ENCODE measurements at places on chromosomes 16 and 17.

DNA sequence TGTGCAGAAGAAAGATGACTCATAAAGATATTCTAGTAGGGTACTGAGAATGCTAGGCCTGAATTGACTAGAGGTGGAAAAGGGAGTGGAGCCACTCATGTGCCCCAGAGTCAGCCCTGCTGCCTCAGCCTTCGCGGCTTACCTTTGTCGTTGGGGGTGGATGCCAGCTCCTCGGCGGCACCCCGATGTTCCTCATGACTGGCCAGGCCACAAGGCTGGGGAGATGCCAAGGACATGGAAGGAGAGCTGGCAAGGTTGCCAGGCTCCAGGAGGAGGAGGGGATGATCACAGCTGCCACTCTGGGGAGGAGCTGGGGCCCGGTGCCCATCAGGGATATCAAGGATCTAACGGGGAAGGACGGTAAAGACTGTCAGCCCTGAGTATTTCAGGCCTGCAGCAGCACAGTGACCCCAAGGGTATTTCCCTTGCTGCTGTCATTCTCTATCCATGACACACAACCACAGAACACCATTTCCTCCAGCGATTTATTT, 9.7 kb upstream of the SLC35B1 start:
- no peak for DNase-seq

DNA sequence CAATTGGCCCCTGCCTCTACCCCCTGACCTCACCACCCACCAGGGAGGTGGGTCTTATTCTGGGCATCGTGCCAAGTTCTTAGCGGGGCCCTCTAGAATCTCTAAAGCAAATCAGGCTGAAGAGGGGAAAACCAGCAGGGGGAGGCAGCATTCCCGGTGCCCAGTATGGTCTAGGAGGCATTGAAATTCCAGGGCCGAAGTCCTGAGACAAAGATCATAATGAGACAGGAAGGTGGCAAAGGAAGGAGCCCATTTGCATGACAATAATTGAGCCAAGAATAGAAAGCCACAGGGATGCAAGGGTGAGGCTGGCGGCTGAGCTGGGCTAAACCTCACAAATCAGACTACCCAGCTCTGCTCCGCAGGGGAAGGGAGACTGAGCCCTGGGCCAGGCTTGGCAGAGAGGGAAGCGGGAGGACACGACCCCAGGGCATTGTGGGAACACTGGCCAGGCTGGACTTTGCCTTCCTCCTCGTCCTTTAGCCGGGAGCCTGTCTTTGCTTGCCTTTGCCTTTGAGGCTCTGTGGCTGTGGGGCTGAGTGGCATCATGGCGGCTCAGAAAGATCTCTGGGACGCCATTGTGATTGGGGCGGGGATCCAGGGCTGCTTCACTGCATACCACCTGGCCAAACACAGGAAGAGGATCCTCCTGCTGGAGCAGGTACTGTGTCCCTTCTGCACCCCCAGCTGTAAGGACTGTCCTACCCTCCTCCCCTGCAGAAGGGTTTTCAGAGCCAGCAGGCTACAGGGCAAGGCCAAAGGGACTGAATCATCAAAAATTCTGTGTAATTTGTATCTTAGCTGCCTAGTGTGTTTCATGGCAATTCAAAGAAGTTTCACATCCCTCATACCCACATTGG, at the start of gene PIPOX:
Gene PIPOX (plus strand): TSS at position 463 of the 860 bp plus-strand sequence. CDS start 85 bp downstream, at position 548.
- no peak for DNase-seq

DNA sequence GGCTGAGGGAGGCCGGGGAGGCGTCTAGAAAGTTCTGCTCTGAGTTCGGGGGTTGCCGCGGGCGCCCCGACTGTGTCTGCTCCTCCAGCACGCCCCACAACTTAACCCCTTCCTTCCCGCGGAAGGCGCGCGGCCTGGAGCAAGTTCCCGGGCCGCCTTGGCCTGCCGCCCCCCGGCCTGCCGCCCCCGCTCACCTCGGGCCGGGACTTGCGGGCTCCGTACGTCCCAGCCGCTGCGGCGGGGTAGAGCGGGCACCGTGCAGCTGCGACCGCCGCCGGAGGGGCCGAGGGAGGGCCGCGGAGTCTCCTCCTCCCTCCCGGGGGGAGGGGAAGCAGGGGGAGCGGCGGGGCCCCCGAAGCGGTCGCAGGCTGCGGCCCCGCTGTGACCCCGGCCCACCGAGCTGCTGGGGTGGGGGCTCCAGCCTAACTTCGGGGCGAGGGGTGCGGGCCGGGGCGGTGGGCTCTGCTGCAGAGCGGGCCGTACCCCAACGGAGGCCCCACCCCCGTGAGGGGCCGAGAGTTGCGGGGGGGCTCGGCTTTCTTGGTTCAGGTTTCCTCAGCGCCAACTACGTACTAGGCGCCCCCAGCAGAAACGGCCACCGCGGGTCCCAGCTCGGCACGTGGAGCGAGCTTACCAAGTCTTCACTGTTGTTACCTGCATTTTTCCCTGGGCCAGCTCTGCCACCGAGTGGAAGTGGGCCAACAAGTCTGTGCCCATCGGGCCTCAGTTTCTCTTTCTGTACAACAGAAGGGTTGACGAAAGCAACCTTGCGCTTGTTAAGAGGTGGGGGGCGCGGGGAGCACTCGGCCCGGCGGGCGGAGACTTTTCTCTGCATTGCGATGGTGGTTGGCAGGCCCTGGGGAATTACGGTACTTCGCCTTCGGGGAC, at the start of gene CCDC102A:
Gene CCDC102A (minus strand): TSS at position 266 of the 888 bp plus-strand sequence. CDS start 7,394 bp downstream, outside the sequence.
- no peak for DNase-seq

- DNase-seq: no peak
Measured at GRCh38 chr16:81992859-81993258, 18.4 kb downstream of the SDR42E1 start.

DNA sequence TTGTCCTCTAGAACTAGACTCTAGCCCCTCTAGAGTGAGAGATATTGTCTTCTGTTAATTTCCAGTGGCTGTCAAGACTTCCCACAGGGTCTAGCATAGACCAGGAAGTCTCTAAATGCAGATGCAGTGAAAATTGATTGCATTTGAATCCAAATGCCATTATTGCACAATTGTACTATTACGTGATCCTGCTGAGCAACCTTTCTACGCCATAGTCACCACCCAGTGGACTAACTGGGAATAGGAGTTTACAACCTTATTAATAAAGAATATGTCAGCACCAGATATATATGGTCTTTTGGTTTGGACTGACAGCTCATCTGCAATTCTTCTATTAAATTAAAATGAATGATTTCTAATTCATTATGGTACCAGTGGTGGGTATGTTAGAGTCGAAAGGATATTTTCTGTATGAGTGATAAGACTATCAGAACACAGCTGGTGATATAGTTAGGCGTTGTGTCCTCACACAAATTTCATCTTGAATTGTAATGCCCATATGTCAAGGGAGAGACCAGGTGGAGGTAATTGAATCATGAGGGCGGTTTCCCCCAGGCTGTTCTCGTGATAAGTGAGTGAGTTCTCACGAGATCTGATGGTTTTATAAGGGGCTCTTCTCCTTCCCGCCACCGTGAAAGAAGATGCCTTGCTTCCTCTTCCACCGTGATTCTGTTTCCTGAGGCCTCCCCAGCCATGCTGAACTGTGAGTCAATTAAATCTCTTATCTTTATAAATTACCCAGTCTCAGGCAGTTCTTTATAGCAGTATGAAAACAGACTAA, 138.9 kb upstream of the CA10 start:
- no peak for DNase-seq

DNA sequence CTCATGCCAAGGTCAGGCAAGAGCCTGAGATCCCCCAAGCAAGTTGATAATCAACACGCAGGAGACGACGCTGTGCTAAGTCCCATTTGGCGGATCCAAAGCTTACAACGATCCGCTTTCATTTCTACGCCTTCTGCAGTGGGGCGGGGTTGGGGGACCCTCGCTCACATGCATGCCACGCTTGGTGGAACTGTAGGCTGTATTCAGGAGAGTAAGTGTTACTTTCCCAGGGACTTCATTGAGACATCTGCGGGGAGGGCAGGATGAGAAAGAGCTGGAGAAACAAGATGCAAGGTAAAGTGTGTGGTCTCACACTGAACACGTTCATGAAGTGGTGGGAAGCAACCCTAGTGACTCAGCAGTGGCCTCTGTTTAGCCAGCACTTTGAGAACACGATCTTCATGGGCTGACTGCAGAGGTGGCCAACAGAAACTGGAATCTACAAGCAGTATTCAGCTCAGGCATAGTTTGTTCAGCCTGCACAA, 100.5 kb downstream of the XYLT1 start:
- DNase-seq: no peak

DNA sequence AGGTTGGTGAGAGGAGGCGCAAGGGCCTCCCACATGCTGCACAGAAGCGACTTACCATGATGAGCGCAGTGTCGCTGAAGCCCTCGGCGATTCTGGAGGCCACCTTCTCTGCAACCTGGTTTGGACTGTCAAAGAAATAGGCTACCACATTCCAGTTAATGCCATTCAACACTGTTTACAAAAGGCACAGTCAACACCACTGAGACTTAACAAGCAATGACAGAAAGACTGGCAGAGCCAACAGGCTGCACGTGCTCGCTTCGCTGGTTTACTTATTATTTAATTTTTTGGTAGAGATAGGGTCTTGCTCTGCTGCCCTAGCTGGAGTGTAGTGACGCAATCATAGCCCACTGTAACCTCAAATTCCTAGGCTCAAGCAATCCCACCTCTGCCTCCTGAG, 18.2 kb downstream of the EMC8 start:
- DNase-seq: no peak

- no peak for DNase-seq
Measured at GRCh38 chr16:51035711-51036110, 115.4 kb downstream of the SALL1 start.

DNA sequence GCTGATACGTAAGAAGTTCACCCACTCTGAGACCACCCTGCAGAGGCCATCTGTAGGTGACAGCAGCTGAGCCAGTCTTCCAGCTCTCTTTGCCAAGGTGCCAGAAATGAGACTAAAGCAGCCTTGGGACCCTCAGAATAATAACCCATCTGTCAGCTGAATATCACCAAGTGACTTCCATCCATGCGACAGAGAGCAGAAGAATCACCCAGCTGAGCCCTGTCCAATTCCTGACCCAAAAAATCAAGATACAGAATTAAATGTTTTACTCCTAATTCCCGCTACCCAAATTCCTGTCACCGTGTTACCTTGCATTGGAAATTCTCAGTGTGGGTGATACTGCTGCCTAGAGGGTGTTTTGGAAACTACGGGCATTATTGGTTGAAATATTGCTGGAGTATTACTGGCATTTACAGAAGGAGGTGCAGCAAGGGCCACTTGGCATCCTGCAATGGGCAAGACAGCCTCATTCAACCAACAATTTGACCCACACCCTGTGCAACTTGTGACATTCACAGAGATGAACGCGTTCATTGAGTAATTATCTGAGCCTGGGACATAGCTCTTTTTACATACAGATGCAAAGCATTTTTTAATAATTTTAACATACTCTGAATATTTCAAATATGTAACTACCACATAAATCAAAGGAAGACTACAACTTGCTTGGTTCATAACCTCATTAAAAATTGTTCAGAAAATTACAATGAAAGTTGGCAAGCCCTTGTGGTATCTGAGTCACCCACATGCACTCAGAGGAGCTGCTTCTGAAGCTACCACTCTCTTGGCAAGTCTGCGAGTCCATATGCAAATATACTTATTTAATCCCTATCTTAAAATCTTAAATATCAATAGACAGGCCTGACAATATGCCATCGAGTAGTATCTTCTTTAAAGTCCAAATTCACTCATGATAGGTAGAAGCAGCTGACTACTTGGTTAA, 126.6 kb downstream of the C16orf95 start:
- no peak for DNase-seq

- no peak for DNase-seq
Measured at GRCh38 chr17:62739645-62740388, 68.3 kb downstream of the MARCHF10 start.

GRCh38 chr17:30363715-30364202, 15.0 kb upstream of the CPD start:
- no peak for DNase-seq

- no peak for DNase-seq
Measured at GRCh38 chr17:50609380-50610074, 25.2 kb upstream of the ABCC3 start.

DNA sequence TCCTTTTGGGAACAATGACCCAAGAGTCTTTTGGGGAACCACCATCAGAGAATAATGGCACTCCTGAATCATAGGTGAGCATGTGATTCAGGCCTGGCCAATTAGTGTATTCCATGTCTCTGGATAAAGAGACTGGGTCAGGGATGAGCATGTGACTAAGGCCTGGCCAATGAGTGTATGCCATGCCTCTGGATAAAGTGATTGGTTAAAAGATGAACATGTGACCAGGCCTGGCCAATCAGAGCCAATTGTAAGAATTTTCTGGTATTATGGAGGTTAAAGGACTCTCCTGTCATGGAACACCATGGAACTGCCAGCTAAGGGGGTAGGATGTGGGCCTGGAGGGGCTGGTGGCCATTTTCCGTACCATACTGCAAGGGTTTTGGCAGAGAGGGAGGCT, 194.3 kb downstream of the C16orf78 start:
- DNase-seq: no peak

GRCh38 chr17:41624208-41625101, at the start of gene KRT17:
Gene KRT17, minus strand, starts transcription at chr17:41624575. Its CDS starts 66 bp downstream, at chr17:41624509.
- peak; percentile 56 for DNase-seq
